ENCODE measurements at places on chromosomes 1 and 21.

DNA sequence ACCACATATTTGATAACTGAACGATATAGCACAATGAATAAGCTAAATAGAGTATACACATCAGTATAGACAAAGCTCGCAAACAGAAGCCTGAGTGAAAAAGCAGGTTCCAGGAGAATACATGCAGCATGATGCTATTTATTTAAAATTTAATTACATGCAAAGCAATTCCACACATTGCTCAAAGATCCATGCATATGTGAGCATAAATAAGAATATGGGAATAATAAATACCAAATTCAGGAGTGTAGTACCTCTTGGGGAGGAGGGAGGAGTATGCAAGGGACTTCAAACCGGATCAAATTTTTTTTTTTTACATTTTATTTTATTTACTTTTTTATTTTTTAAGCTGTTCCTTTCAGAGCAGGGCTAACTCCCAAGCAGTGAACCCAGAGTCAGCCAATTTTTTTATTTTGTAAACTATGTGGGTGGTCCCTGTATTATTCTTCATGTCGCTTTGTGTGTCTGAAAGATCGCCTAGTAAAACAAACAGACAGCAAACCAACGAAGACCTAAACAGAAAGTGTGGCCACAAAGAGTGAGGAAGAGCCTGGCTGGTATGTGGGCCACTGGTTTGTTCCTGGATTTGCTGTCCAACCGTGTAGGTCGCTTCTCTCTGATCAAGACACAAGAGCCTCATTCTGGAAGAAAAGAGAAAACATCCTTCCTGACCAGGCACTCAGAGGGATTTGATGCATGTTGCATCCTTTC is 4.2 kb upstream of the SHISAL2A start:
- no peak for DNase-seq

- no peak for DNase-seq
These were observed 30.4 kb downstream of the WNT9A start for GRCh38 chr1:227917081-227917950.

- DNase-seq = no peak
These were observed 1.9 kb upstream of the TUT4 start for GRCh38 chr1:52554756-52555155.

- DNase-seq = no peak
These were observed at the start of gene LCK for GRCh38 chr1:32250893-32251716. TSS of gene LCK (plus strand) at chr1:32251265. CDS start at chr1:32274330, 23,065 bp downstream.

- no peak for DNase-seq
These were observed 663 bp upstream of the GBP6 start for GRCh38 chr1:89363196-89363595.

GRCh38 chr1:19907456-19907855 is 16.0 kb downstream of the PLA2G2E start:
- no peak for DNase-seq

GRCh38 chr1:201645956-201646355 is 107.0 kb downstream of the NAV1 start:
- DNase-seq = no peak

GRCh38 chr1:38578271-38578951 is 281.2 kb downstream of the RRAGC start:
- no peak for DNase-seq

- DNase-seq = no peak
These were observed 175.3 kb upstream of the ARHGEF16 start for GRCh38 chr1:3279182-3279470.

DNA sequence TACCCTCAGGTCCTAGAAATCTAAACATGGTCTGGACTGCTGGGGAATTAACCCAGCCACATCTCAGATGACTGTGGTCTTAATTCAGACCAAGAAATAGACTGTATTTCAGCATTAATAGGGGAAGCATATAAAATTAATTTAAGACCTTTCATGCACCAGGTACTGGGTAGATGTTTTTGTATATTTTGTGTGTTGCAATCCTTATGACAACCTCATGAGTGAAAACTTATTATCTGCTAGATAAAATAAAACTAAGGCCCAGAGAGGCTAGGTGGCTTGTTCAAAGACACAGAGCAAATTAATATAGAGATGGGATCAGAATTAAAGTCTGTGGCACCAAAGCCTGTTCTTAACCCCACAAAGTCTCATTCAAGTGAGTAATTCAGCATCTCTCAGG is 40.1 kb downstream of the OPTC start:
- DNase-seq = no peak

DNA sequence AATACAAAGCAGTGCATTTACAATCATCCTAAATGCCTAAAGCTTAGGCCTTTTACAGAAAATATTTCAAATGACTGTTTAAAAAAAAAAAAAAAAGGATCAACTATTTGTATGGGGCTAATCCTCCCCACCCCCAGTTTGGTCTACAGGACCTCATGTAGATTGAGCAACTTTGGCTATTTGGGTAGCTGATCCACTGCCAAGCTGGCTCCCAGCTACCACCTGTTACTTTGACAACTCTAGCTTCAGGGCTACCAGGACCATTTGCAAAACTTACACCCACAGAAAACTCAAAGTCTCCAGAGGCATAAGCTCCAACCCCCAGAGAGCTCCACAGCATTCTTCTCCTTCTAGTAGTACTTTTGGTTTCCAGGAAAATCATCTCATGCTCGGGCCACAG is 29.4 kb downstream of the JAK1 start:
- no peak for DNase-seq

GRCh38 chr1:104329278-104329677 is 579.6 kb downstream of the AMY1C start:
- DNase-seq = no peak

GRCh38 chr1:186046437-186047211 is 312.4 kb downstream of the HMCN1 start:
- DNase-seq = no peak

- no peak for DNase-seq
These were observed 10.2 kb downstream of the COL6A1 start for GRCh38 chr21:45991606-45992300.

- DNase-seq = no peak
These were observed 9.9 kb downstream of the SH2D2A start for GRCh38 chr1:156806512-156807440.

GRCh38 chr1:41726899-41727748 is 191.6 kb downstream of the HIVEP3 start:
- DNase-seq = no peak

DNA sequence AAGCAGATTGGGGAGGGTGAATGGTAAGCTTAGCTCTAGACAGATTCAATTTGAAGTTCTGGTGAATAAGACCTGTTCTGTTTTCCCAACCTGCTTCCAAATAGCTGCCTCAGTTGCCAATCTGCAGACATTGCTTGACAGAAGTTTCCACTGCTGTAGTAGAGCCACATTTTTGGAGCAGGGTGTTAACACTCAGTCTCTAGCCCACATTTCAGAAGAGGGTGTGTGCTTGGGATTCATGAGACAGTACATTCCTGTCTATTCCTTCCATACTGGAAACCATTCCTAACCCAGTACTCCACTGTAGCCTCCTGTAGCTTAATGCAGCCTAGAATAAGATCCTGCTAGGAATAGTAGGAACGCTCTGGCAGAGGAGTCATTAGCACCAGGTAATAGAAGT is 450.5 kb downstream of the NUF2 start:
- DNase-seq = no peak

DNA sequence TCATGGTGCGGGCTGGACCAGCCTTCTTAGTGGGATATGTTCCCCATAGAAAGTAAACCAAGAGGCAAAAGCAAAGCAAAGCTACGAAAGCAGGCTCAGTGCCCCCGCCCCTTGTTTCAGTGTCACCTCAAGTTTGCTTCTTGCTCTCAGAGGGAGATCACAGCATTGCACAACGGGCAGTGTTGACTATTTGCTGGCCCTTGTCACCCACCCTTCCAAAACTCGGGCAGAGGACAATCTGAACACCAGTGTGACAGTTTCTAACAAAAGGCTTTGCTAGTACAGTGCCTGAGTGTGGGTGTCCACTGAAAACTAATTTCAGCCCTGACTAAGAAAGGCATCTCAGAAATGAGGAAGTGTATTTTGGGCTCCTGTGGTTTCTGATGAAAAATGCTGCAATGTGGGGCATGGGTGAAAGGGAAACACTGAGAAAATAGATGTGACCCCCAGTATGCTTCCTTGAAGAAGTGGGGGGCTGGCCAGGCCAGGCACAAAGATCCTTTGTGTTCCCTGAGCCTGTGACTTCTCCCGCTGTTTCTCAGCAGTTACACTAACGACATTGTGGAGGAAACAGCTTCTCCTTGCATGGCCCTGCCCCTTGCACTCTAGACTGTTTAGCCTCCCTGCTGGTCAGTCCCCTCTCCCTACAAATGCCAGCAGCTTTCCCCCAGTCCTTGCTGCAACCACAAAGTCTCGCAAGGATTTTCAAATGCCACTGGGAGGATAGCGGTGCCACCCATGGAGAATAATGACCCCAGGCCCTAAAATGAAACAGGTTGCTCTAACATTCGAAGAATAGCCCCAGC is 33.3 kb upstream of the KCNE1 start:
- no peak for DNase-seq

GRCh38 chr1:115411371-115412063 is 73.5 kb upstream of the NGF start:
- no peak for DNase-seq

DNA sequence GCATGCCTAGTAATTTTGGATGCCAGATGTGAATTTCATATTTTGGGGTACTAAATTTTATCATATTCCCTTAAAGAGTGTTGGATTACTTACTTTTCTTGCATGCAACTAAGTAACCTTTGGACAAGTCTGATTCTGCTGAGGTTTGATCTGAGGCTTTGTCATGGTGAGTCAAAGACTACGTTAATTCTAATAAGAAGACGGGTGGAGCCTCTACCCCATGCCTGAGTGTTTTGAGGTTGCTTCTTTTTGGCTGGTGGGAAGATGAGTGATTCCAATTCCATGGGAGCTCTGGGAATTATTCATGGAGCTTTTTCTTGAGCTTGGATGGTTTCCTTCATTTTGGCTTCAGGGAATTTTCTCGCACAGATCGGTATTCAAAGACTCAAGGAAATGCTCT is 11.6 kb upstream of the PCP4 start:
- no peak for DNase-seq
